Osteocyte (in vitro differentiated cells): ENCODE measurements at places on chromosomes 13 and 19. TPM values are rescaled to one million over a fixed set of nuclear protein-coding genes. Genes with fewer than 3 reads are reported as not detected.

DNA sequence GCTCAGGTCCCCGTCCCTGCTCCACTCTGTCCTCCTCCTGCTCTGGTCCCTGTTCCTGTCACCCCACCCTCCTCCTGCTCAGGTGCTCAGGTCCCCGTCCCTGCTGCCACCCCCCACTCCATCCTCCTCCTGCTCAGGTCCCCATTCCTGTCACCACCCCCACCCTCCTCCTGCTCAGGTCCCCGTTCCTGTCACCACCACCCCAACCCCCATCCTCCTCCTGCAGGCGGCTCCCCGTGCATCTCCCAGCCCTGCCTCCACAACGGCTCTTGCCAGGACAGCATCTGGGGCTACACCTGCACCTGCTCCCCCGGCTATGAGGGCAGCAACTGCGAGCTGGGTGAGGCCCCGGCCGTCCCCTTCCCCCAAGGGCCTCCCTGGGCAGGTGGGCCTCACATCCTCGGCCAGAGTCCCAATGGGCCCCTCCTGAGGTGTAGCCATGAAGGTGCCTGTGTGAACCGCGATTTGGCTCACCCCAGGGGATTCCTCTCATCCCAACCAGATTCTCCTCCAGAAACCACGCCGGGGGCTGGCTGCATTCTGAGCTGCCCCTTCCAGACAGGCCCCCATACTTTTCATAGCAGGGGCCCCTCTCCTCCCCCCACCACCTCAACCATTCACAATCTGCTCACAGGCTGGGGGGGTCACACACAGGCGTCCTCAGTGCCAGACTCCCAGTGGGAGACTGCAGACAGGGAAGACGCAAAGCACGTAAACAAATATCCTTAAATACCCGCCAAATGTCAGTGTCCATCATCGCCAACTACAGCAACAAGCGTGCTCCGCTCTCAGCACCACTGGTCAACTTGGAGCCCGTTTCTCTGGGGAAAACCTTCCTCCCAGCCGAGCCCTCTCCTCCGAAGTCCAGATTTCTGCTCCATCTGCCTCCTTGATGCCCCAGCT is 4.6 kb downstream of the PROZ start:
- no peak overlapping the region for H3K4me3 ChIP-seq
- no peak for DNase-seq
- peaks cover 4% of the 10 kb centered on the region for H3K36me3 ChIP-seq
- H3K27ac ChIP-seq = no peak overlapping the region
- H3K27me3 ChIP-seq = no peaks in the 10 kb centered on the region
- peaks cover 15% of the 10 kb centered on the region for H3K4me1 ChIP-seq

DNA sequence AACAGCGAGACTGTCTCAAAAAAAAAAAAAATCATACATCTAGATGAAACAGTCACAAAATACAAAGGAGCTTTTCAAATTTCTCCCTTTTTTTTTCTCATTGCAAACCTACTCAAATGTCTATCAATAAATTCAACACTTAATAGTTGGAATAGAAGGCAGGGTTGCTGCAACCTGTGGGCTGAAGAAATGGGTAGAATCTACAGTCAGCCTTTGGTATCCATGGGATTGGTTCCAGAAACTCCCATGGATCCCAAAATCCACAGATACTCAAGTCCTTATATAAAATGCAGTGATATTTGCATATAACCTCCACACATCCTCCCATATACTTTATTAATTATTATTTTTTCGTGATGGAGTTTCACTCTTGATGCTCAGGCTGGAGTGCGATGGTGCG is 14.7 kb downstream of the FBXO27 start:
- H3K4me3 ChIP-seq = no peak overlapping the region
- H3K36me3 ChIP-seq = no peaks in the 10 kb centered on the region
- DNase-seq = no peak
- peaks cover 28% of the 10 kb centered on the region for H3K27me3 ChIP-seq
- no peak overlapping the region for H3K27ac ChIP-seq
- H3K4me1 ChIP-seq = no peaks in the 10 kb centered on the region

DNA sequence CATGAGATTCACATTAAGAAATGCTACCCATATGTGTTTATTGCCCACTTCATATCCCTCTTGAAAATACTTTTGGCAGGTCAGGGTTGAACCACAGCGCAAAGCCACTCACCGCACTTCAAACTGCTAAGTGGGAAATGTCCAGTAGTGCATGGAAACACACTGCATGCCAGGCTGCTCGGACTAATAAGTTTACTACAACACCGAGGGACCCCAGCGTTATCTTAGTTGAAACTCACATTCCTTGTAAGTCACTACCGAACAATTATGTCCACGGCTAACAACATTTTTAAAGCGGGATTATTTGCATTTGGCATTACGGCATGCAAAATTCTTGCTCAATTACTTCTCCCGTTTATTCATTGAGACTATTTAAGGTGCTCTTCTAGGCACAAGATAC is 4.0 kb downstream of the BRD4 start:
- peaks cover 80% of the 10 kb centered on the region for H3K4me1 ChIP-seq
- peak overlapping the region; percentile 7 for H3K27ac ChIP-seq
- H3K36me3 ChIP-seq = peaks cover 2% of the 10 kb centered on the region
- no peaks in the 10 kb centered on the region for H3K27me3 ChIP-seq

- no peak overlapping the region for H3K27ac ChIP-seq
- H3K4me1 ChIP-seq = peaks cover 26% of the 10 kb centered on the region
- H3K36me3 ChIP-seq = peaks cover 38% of the 10 kb centered on the region
- DNase-seq = no peak
- H3K4me3 ChIP-seq = no peak overlapping the region
Measured at GRCh38 chr13:111265701-111266035, 54.8 kb upstream of the TEX29 start.

- peaks cover 4% of the 10 kb centered on the region for H3K4me1 ChIP-seq
- no peaks in the 10 kb centered on the region for H3K27me3 ChIP-seq
- no peak for DNase-seq
- H3K4me3 ChIP-seq = no peak overlapping the region
- no peak overlapping the region for H3K27ac ChIP-seq
- peaks cover 2% of the 10 kb centered on the region for H3K36me3 ChIP-seq
Measured at GRCh38 chr19:1223018-1223855, 14.6 kb downstream of the CBARP start.

DNA sequence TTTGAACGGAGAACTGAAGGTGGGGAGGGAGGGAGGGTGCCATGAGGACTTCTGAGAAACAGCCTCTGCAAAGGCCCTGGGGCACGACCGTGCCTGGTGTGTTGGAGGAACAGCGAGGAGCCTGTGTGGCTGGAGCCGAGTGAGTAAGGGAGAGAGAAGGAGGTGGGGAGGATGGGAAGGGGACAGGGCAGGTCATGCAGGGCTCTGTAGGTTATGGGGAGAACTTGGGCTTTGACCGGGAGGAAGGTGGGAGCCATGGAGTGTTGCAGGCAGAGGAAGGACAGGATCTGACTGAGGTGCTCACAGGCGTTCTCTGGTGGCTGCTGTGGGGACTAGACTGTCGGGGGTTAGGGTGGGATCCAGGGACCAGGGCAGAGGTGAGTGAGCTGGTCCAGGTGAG is 6.7 kb downstream of the MPND start:
- H3K4me3 ChIP-seq = no peak overlapping the region
- no peak for DNase-seq
- H3K27me3 ChIP-seq = no peaks in the 10 kb centered on the region
- H3K27ac ChIP-seq = no peak overlapping the region

DNA sequence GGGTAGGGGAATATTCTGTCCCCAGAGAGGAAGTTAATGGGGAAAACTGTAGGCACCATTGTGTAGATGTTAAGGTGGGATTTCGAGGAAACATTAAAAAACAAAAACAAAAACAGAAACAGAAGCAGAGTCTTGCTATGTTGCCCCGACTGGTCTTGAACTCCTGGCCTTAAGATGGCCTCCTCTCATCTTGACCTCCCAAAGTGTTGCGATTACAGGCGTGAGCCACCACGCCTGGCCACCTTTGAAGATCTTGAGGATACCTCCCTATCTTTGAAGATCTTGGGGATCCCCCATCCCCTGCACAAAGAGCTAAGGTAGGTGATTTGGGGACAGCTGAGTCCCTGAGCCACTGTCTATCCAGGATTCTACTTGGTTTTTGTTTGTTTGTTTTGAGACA is 553 bp upstream of the ICAM3 start:
- H3K36me3 ChIP-seq = no peaks in the 10 kb centered on the region
- DNase-seq = no peak

GRCh38 chr13:29427937-29428309 is 167.6 kb downstream of the SLC7A1 start:
- no peak for DNase-seq
- H3K27me3 ChIP-seq = peaks cover 76% of the 10 kb centered on the region
- peaks cover 13% of the 10 kb centered on the region for H3K4me1 ChIP-seq
- H3K36me3 ChIP-seq = no peaks in the 10 kb centered on the region
- no peak overlapping the region for H3K4me3 ChIP-seq
- H3K27ac ChIP-seq = no peak overlapping the region

GRCh38 chr19:5112681-5113575 is 144.0 kb downstream of the KDM4B start:
- DNase-seq = no peak
- H3K27me3 ChIP-seq = no peaks in the 10 kb centered on the region
- peaks cover 29% of the 10 kb centered on the region for H3K36me3 ChIP-seq
- H3K4me3 ChIP-seq = peak overlapping the region; percentile 38

- no peaks in the 10 kb centered on the region for H3K27me3 ChIP-seq
- DNase-seq = no peak
- no peak overlapping the region for H3K4me3 ChIP-seq
- no peaks in the 10 kb centered on the region for H3K36me3 ChIP-seq
Measured at GRCh38 chr19:6020166-6020882, 42.4 kb upstream of the RANBP3 start.

DNA sequence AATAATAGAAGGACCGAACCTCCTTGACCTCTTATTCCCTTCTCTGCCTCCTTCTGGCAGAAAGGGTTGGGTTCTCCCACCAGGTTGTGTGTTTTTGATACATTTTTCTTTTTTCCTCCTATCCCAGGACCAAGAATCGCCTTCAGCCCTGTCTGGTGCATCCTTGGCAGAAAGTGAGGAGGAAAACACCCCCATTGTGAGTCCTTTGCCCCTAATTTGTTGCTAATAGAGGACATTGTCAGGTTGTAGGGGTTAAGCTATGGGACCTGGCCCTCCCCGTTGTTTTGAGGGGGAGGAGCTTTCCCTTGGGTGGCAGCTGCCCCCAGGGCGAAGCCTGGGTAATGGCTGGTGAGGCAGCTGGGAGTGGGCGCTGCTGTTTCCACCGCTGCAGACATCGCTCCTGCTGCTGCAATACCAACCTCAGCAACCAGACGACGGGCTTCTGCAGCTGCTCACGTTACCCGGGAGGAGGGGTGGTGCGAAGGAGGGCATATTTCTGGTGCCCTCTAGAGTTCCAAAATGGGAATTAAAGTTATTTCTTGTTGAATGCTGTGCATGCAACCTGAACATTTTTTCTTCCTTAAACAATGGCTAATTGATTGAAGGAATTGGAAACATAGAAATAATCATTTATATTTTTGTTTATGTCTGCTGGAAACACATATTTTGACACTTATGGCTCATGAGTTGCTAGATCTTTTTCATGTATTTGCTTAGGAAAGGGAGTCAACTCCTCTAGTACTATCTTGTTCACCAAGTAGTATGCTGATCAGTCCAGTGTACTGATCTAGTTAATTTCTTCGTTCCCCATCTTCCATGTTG is 1.5 kb downstream of the ZMYM2 start:
- DNase-seq = peak; percentile 95
- H3K4me1 ChIP-seq = peaks cover 25% of the 10 kb centered on the region
- peak overlapping the region; percentile 96 for H3K27ac ChIP-seq
- H3K4me3 ChIP-seq = peak overlapping the region; percentile 94

- DNase-seq = no peak
- H3K27me3 ChIP-seq = peaks cover 31% of the 10 kb centered on the region
- no peaks in the 10 kb centered on the region for H3K36me3 ChIP-seq
- no peaks in the 10 kb centered on the region for H3K4me1 ChIP-seq
Measured at GRCh38 chr13:28121224-28121623, 17.1 kb upstream of the PAN3 start.

- H3K27ac ChIP-seq = no peak within 1 kb of the TSS
- H3K36me3 ChIP-seq = no peaks in the 10 kb centered on the region
- no peaks in the 10 kb centered on the region for H3K27me3 ChIP-seq
- no peaks in the 10 kb centered on the region for H3K4me1 ChIP-seq
- no peak within 1 kb of the TSS for H3K4me3 ChIP-seq
Measured at GRCh38 chr19:32869369-32869965, at the start of gene SLC7A9. TSS of gene SLC7A9 (minus strand) at chr19:32869767. CDS start at chr19:32868534, 1,233 bp downstream.

- no peak overlapping the region for H3K27ac ChIP-seq
- no peaks in the 10 kb centered on the region for H3K36me3 ChIP-seq
- peaks cover 7% of the 10 kb centered on the region for H3K4me1 ChIP-seq
- no peak for DNase-seq
- H3K4me3 ChIP-seq = peak overlapping the region; percentile 54
- H3K27me3 ChIP-seq = peaks cover 58% of the 10 kb centered on the region
Measured at GRCh38 chr13:41458187-41458760, 924 bp downstream of the RGCC start.

DNA sequence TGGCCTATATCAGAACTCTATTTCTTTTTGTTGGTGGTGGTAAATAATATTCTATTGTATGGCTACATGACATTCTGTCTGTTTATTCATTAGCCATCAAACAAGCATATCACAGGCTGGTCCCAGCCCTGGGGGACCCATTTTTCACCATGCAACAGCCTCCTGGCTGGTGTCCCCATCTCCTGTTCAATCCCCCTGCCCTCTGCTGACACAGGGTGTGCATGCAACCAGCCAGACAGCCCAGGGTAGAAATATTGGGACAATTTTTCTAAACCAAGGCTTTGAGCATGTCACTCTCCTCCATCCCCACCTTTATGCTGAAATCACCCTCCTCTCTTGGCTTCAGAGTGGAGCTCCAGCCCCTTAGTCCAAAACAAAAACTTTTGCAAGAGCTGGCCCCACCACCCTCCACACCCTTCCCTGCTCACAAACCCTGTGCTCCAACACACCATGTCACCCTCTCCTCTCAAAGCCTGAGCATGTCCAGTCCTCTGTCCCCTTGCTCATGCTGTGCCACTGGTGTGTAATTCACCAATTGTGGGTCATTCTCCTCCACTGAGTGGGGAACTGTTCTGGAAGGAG is 153.0 kb upstream of the UQCRFS1 start:
- no peaks in the 10 kb centered on the region for H3K27me3 ChIP-seq
- no peak overlapping the region for H3K27ac ChIP-seq
- no peak overlapping the region for H3K4me3 ChIP-seq
- no peaks in the 10 kb centered on the region for H3K36me3 ChIP-seq
- no peaks in the 10 kb centered on the region for H3K4me1 ChIP-seq
- peak; percentile 70 for DNase-seq

GRCh38 chr13:50594276-50595051 is 249.0 kb downstream of the DLEU7 start:
- no peak for DNase-seq
- peaks cover 28% of the 10 kb centered on the region for H3K4me1 ChIP-seq
- H3K4me3 ChIP-seq = no peak overlapping the region
- H3K27ac ChIP-seq = peak overlapping the region; percentile 71
- H3K27me3 ChIP-seq = peaks cover 5% of the 10 kb centered on the region
- no peaks in the 10 kb centered on the region for H3K36me3 ChIP-seq

KLF2 gene
- total RNA-seq = 41.4 and 55.5 TPM in 2 replicates

ADAT3 gene
- total RNA-seq = 6.8 and 7.4 TPM in 2 replicates

RNF6 gene
- 33.3 and 33.5 TPM in 2 replicates for total RNA-seq

ZNF565 gene
- 6.6 and 7.8 TPM in 2 replicates for total RNA-seq

CYP4F8 gene
- total RNA-seq = not detected in 2 replicates

ZNF829 gene
- 3.2 and 3.4 TPM in 2 replicates for total RNA-seq

DENND1C gene
- total RNA-seq = not detected in 2 replicates

IGFLR1 gene
- total RNA-seq = 2.3 and 3.1 TPM in 2 replicates
